Foreskin melanocyte (primary cell): ENCODE measurements at places on chromosomes 5 and 9.

DNA sequence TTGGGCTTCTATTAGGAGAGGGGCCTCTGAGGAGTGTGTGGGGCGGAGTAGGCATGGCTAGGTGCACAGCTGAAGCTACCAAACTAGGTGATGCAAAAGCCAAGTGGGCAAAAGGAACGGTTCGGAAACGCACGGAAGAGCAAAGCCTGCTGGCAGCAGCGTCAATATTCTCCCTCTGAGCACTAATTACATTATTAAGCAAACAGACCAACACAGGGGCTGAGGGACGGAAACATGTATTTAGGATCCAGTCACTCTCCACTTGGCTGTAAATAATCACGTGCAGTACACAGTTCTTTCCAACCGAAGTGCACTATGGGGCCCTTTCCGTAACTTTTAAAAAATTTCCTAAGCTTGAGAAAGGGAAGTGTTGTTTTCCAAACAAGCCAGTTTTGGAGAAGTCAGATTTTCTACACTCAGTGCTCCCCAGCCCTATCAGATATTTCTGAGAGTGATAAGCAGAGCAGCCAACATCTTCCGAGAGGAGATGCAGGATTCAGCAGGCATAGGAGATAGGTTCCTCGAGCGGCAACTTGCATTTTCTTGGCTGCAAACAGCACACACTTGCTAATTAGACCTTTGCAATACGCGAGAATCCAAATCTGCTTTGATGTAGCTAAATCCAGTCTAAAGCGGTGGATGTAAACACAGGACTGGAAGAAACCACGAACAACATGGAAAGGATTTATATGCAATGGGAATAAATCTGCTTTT lies 217.2 kb upstream of the TBCA start:
- no peak for DNase-seq

DNA sequence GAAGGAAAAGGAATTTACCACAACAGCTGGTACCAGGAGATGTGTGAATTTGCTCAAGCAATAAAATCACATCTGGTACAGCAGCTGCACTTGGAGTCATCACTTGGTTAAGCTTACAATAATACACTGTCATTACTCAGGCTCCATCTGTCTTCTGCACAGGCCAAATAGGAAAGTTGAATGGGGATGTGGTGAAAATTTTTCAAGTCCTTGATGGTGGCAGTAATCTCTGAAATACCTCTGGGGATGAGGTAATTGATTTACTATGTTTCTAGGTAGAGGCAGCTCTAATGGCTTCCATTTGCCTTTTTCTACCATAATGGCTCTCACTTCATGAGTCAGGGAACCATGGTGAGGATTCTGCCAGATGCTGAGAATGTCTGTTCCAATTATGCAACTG lies 206.8 kb upstream of the ATP10B start:
- DNase-seq: no peak

GRCh38 chr9:89444925-89445765 lies 52.8 kb downstream of the SEMA4D start:
- no peak for DNase-seq

DNA sequence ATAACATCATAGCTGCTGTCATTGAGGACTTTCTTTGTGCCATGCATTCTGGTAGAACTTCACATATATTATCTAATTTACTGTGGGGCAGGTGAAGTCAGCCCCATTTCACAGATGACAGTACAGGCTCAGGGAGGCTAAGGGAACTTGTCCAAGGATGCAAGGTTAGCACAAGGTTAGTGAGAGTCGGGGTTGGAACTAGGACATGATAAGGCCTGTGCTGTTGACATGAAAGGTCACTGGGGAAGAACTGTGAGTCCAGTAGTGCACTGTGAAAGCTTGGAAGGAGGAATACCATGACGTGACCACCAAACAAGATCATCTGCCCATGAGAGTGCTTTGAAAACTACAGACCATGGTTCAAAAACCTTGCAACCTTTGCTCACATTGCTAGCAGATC lies 26.7 kb downstream of the FRMPD1 start:
- DNase-seq: no peak

DNA sequence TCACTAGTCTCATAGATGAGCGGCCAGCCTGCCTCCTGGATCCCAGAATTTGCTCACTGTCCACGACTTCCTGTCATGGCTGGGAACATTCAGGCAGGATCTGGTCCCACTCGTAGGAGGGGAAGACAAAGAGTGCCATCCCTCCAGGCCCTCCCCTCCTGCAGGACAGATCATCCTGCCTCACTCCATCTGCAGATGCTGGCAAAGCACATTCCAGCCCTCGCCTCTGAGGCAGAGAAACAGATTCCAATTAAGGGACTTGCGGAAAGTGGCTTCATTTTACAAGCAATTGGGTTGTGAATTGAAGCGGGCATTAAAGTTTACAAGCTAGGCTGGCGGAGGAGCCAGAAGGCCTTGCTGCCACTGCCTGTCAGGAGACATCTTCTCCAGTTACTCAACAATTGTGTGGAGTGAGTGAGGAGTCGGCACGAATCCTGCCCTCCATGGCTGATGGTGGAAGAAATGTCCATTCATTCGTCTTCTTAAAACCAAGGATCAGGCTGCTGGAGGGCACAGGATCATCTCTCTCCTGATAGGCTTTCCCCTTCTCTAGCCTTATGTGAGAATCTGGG lies 41.8 kb upstream of the KCNMB1 start:
- DNase-seq: no peak

GRCh38 chr9:13690595-13690994 lies 411.1 kb upstream of the MPDZ start:
- DNase-seq: no peak

- no peak for DNase-seq
These were observed 18.6 kb downstream of the RALGDS start for GRCh38 chr9:133102190-133103021.

DNA sequence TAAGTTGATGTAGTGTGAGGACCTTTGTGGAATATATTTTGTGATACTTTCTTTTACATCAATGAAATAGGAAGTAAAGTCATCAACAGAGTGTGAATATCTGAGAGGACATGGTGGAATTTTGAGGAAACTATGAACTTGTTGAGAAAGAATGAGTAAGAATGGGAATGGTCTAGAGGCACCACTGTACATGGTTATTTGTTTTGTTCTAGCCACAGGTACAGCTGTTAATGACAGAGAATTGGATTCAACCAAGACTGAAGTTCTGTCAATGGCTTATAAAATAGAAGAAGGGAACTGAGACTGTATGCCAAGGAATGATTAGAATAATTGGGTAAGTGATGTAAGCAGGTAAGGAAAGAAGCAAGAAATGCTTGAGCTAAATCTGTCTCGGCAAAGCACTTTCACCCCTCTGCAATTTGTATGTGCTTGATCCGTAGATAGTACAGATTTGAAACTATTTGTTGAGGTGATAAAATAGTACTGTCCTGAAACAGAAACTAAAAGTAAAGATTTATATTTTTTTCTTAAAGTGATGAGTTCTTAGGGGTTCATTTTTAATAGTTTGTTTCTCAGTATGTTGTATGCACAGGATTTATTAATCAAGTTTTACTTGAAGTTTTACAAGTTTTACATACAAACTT lies 468.8 kb upstream of the SMC2 start:
- no peak for DNase-seq

GRCh38 chr9:126773004-126773607 lies 31.7 kb upstream of the ZBTB43 start:
- DNase-seq: no peak

GRCh38 chr5:82054004-82054710 lies 82.3 kb downstream of the ATG10 start:
- DNase-seq: no peak

DNA sequence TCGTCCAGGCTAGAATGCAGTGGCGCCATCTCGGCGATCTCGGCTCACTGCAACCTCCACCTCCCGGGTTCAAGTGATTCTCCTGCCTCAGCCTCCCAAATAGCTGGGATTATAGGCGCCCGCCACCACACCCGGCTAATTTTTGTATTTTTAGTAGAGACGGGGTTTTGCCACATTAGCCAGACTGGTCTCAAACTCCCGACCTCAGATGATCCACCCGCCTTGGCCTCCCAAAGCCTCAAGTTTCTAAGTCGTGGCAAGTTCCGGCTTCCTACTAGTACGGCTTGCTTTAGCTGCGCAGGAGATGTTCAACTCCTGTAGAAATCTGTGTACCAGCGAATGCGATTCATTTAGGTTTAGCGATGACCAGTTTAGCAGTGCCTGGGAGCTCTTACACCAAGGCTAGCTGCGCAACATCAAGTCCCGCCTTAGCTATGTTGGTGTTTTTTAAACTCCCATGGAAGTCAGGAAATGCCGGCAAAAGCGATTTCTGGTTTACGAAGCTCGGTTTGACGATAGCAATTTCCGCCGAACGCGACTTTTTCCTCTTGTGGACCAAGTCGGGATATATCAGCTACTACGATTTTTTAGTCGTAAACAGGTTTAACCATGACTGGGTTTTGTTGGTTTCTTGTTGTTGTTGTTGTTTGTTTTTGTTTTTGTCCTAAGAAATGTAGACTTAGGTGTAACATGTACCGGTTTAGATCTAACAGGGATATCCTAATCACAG lies 46.4 kb downstream of the ANXA2R start:
- peak; percentile 28 for DNase-seq

GRCh38 chr9:132575811-132576210 lies 6.6 kb upstream of the BARHL1 start:
- DNase-seq: no peak

GRCh38 chr5:74679966-74680365 lies 5.1 kb upstream of the HEXB start:
- DNase-seq: no peak

DNA sequence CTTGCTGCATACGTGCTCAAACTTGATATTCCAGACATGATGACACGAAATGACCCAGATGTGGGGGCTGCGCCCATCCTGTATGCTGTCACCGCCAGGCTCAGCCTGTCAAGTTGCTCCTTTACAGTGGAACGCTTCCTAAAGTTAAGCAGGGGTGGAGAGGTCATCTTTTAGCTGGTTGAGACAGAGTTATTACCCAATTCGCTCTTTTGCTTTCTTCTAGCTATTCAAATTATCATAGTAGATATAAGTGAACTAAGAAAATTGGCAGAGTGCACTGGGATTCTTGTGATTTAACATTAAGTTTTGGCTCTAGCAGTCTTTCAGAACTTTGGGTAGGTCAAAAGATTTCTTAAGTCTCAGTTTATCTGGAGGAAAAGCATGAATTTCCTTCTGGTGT lies 69.8 kb upstream of the BASP1 start:
- DNase-seq: no peak

- no peak for DNase-seq
These were observed 53.6 kb upstream of the APC start for GRCh38 chr5:112684121-112684520.

- DNase-seq: no peak
These were observed 20.2 kb downstream of the GRAMD2B start for GRCh38 chr5:126443374-126443851.

- no peak for DNase-seq
These were observed 13.2 kb downstream of the ENG start for GRCh38 chr9:127841087-127841835.

GRCh38 chr5:97009921-97010320 lies 74.0 kb downstream of the LNPEP start:
- DNase-seq: no peak

GRCh38 chr9:95103281-95103771 lies 214.2 kb downstream of the FANCC start:
- no peak for DNase-seq

DNA sequence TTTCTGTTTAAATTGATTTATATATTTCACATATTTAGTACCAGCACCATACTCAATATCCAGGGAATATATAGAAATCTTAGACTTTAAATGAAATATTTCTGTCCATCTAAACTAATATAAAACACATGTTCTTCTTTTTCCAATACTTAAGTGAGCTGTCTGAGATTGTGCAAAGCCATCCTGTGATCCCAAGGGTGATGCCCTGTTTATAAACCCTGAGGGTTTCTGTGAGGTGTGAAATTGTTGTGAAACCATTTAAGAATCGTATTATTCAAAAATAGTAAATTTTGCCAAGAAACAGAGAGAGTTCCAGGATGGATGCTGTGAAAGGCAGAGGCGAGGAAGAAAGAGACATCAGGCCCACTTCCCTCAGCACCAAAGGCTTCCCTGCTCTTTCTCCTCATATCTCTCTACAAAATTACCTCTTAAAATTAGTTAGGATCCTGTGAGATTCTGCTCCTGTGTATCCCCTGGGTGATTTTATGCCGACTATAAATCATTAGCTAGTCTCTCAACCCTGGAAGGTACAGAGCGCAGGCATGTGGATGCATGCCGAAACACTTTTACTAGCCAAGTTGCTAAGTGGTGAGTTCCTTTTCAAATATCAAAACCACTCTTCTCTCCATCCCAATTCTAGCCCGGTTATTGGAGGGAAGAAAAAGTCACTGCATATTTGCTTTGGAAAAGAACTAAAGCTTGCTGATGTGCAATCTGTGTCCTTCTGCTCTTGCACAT lies 183.0 kb downstream of the GLIS3 start:
- DNase-seq: no peak

- DNase-seq: no peak
These were observed 1.2 kb downstream of the DPYSL3 start for GRCh38 chr5:147508711-147509040.

- DNase-seq: no peak
These were observed 739.0 kb downstream of the DTWD2 start for GRCh38 chr5:118249386-118249785.

GRCh38 chr5:56812110-56812509 lies 3.2 kb upstream of the MAP3K1 start:
- DNase-seq: no peak

GRCh38 chr9:4774209-4774608 lies 18.5 kb upstream of the RCL1 start:
- DNase-seq: no peak

DNA sequence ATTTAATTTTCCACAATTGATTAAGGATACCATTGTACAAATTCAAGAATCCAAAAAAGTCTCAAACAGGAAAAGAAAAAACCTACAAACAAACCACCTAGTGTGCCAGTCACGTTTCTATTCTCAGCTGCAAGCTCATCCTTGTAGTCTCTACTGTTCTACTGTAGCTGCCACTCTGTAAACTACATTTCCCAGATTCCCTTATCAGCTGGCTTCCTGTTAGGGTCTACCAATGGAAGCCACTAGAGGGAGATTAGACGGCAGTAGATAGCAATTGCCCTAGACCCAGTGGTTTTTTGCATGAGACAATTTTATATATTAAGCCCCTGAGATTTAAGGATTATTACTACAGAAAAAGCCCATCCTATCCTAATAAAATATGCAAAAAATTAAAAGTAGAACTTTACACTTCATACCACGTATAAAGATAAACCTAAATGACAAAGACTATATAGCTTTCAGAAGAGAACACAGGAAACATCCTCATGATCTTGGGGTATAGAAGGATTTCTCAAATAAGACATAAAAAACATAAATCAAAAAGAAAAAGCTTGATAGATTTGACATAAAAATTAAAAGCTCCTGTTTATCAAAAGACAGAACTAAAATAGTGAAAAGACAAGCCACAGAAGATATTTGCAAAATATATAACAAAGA lies 37.4 kb downstream of the P4HA2 start:
- DNase-seq: peak; percentile 66

- DNase-seq: no peak
These were observed 15.8 kb upstream of the LCP2 start for GRCh38 chr5:170313344-170313743.

GRCh38 chr5:10885026-10885425 lies 124.0 kb upstream of the DAP start:
- DNase-seq: no peak

GRCh38 chr9:123457583-123457982 lies 101.6 kb downstream of the CRB2 start:
- no peak for DNase-seq
